ENCODE measurements at places on chromosomes 11 and 22.
A peak's percentile ranks its signal among the peaks of the same experiment; 100 is the strongest.

- DNase-seq, result no peak
These were observed 113.5 kb downstream of the SLC1A2 start for GRCh38 chr11:35305670-35306382.

- DNase-seq, result peak; percentile 65
These were observed 56.0 kb downstream of the COPB1 start for GRCh38 chr11:14443638-14444037.

- DNase-seq, result peak; percentile 64
These were observed 348.0 kb downstream of the TENM4 start for GRCh38 chr11:79092791-79093353.

DNA sequence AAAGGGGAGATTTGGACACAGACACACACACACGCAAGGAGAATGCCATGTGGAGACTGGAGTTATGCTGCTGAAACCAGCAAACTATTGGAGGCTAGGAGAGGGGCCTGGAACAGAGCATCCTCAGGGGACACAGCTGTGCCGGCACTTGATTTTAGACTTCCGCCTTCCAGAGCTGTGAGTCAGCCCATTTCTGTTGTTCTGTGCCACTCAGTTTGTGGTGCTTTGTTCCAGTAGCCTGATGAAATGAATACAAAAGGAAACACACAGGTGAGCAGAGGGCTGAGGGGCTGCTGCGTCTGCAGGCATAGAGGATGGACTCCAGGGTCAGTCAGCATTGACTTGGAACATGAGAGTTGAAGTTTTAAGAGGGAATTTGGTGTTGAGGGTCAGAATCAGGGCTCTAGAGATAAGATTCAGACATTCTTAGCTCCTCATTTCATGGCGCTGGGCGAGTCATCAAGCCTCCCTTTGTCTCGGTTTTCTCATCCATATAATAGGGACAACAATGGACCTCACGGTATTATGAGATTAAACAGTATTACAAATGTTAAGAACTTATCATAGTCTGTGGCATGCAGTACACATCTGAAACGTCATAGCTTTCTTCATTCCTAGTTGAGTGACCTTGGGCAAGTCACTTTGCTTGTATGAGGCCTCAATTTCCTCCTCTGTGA lies 191.0 kb downstream of the MIAT start:
- peak; percentile 54 for DNase-seq

DNA sequence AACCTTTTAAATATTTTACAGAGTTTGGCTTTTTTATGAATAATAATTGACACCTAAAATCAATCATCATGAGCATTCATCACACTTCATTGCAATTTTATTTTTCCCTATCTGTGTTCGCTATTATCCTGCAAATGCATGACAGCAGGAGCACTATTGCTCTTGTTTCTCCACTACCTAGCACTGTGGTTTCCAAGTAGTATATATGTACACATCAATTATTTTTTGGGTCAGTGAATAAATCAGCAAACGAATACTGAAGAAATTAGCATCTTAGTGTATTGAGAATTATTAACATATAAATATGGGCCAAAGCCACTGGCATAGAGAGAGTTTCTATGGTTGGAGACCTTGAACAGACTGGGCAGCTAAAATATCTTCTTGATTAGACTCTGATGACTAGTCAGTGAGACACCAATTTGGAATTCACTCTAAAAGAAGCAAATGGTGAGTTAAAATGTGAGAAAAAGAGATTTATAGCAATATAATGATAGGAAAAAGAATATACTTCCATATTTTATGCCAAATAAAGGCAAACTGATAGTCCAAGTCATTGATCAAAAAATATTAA lies 731.1 kb upstream of the LUZP2 start:
- DNase-seq, result no peak

DNA sequence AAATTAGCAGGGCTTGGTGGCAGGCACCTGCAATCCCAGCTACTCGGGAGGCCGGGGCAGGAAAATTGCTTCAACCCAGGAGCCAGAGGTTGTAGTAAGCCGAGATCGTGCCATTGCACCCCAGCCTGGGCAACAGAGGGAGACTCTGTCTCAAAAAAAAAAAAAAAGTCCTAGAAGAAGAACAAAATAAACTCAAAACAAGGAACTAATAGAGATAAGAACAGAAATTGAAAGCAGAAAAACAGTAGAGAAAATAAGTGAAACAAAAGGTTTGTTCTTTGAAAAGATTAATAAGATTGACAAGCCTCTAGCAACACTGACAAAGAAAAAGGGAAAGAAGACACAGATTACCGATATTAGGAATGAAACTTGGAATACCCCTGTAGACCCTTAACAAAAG lies 45.1 kb upstream of the CBX7 start:
- no peak for DNase-seq

- no peak for DNase-seq
These were observed 554 bp upstream of the NRIP3 start for GRCh38 chr11:9004183-9004926.

DNA sequence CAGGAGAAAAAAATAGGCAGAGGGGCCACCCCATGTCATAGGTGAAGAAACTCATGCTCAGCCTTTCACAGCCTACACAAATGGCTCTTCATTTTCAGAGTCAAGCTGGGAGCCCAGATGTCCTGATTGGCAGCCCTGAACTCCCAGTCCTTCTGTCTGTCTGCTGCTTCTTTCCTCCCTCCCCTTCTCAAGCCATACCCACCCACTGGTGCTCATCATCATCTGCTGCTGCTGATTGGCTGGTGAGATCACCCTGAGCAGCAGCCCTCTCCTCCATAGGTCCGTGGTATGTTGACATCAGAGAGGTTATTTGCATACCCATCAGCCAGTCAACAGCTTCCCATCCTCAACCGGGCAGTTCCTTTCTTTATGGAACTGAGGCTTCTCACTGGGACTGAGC lies 46.1 kb upstream of the PRDM11 start:
- DNase-seq, result no peak

DNA sequence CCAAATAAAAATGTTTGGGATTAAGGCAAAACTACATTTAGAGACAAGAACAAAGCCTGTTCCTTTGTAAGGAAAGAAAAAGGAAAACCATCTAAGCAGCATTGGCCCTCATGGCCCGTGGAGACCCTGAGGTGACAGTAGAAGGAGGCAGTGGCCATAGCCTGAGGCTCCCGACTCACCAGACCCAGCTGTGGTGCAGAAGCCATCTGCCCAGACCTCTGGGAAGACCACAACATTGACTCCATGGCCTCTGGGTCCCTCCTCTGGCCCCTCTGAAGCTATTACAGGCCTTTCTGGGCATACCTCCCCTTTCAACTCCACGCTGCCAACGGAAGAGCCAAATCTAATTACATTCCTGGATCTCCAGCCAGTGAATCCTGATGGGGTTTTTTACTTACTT lies 6.4 kb downstream of the PRAME start:
- no peak for DNase-seq
